ENCODE measurements at places on chromosomes 7 and 10.

DNA sequence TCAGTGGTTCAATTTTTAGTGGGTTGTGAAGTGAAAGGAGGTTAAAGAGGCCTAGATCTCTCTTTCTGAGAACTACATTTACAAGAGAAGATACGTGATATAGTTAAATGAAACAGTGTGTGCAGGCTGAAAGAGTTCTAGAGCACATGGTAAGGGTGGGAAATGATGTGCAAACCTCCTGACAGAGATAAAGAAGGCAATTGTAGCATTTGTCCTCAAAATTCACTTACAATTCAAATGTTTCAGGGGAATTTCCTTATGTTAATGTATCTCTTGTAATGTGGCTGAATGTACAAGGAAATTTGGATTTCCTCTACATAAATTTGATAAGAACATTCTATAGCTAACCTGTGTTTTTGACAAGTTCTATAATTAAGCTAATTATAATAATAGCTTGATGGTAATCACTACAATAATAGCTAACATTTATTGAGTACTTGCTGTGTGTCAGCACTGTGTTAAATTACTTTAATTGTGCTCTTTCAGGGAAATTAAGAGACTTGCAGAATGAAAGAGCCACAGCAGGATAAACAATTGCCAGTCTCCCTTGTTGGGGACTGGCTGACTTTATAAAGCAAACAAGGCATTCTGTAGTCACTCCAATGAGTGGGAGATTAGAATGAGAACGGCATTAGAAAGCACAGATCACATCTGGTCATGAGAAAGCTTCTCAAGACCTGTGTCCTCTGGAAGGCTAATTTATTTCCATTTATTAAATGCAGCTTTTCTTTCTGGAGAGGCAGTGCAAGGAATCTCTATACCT is 139.7 kb upstream of the TMEM72 start:
- DNase-seq, result no peak

- DNase-seq, result no peak
Observed at GRCh38 chr7:80600046-80600445, 38.4 kb upstream of the CD36 start.

- no peak for DNase-seq
Observed at GRCh38 chr10:4246881-4247358, 461.9 kb upstream of the KLF6 start.

- no peak for DNase-seq
Observed at GRCh38 chr10:11205030-11205772, 187.5 kb downstream of the CELF2 start.

- no peak for DNase-seq
Observed at GRCh38 chr10:76354212-76354738, 922.9 kb downstream of the LRMDA start.

- no peak for DNase-seq
Observed at GRCh38 chr10:75940742-75941141, 509.3 kb downstream of the LRMDA start.

GRCh38 chr10:118990326-118990725 is 39.2 kb upstream of the NANOS1 start:
- DNase-seq, result no peak

- DNase-seq, result peak; percentile 38
Observed at GRCh38 chr10:99711129-99711719, 20.7 kb downstream of the COX15 start.

DNA sequence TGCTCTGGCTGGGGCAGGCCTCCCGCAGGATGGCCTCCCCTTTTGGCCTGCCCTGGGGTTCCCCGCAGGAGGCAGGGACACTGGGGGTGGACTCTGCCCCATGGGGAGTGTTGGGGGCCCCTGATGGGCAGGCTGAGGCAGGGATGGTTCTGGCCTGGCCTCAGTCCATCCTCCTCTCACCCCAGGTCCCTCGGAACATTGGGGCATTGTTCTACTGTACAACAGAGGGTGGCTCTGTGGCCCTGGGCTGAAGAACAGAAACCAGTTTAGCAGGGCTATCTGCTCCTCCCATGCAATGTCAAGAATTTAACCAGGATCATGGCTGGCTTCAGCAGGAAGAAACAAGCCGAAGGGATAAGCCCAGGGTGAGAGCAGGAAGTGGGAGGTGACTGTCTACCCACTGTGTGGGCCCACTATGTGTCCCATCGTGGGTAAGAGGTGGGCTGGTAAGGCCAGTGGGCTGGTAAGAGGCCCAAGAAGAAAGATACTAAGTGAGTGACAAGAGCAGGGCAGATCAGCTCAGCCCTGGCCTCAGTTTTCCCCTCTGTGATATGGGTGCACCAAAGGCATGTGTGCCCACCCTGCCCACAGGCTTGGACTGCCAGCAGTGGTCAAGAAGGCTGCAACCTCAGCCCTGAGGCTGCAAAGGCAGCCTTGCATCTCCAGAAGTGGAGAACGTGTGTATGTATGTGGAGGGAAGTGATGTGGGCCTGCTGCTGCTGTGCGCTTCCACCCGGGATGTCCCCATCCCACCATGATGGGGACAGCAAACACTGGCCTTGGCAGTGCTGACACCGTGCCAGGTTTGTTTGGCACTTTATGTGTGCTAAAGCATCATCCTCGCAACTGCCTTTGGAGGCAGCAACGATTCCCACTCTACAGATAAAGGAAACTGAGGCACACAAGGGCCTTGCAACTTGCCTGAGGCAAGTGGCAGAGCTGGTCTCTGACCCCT is 138.9 kb downstream of the SH3PXD2A start:
- DNase-seq, result no peak

DNA sequence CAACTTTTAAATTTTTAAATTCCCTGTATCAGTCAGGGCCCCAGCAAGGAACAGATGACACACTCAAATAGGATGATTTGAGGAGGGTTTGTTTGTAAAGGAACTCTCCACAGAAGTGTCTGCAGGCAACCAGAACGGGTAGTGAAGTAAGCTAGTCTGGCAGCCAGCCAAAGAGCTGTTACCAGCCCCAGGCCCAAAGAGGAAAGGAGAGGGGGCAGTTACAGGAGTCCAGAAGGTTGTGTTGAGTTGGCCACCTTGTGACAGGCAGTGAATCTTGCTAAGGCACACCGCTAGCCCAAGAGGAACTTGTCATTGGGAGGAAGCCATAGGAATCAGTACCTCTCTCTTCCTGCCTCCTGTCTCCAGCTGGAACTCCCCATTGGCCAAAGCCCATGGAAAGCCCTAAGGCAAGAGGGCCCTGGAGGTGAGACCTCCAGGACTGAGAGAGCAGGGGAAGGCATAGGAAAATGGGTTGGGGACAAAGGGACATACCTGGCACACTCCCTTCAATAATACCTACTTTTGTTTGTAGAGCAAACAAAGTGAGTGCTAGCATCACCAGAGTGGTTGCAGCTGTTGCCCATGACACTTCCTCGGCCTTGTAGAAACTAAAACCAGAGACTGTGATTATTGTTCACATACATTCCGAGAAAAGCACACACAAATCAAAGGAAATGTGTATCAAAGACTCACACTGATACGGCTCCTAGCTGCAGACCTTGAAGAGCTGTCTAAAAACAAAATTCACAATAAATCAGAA is 25.4 kb upstream of the GATAD1 start:
- DNase-seq, result peak; percentile 18

- DNase-seq, result no peak
Observed at GRCh38 chr7:116955801-116956476, 2.6 kb downstream of the ST7 start.

DNA sequence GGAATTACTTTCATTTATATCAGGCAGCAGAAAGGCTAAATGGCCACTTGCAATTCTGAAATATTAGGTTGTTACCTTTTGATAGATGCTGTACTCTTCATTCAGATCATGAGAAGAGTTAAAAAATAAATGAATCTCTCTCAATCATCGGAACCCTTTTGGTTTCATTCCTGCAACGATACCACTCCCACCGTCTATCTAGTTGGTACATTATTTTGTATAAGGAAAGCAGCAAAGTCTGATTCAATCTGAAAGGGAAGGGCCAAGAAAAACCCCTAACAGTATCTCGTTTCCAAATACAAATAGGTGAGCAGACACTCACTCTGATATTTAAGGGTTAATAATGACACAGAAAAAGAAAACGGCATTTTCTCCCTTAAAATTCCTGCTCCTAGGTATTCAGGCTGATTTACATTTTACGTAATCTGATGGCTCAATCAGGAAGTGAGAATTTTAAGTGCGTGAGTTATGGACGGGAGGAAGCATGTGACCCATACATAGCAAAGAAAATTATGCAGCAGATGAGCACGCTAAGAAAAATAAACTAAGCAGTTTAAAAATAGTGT is 209.4 kb upstream of the KLF14 start:
- DNase-seq, result no peak

DNA sequence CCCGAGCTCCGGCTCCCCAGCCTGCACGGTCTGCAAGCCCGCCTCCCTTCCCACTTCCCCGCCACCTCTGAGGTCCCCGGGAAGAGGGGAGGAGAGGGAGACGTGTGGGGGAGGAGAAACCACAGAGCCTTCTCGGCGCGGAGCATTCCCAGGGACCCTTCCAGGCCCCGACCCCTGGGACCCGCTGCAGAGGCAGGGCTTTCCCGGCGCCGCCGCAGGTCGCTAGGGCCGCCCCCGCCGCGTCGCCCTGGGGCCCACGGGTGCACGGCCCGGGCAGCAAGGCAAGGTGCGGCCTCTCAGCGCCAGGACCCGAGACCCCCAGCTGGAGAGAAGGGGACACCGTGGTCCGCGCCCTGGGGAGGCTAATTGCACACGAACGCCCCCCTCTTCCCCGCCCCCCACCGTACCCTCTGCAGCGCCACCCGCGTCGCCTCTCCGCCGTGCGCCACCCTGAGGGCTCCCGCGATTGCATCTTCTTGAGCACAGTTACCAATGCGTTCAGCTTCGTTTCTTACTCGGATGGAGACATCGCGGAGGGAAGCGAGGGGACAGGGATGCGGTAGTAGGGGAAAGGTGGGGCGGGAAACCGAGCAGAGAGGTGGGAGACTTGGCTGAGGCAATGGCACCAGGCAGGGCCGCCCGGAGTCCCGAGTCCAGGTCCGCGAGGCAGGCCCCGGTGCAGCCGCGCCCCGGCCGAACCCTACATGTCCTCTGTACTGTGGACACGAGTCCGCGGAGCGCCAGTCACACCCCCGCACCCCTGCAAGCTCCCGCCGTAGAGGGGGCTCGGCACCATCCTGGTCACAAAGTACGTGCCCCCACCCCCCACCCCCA is 28.9 kb downstream of the SKIDA1 start:
- DNase-seq, result peak; percentile 43

- DNase-seq, result peak; percentile 41
Observed at GRCh38 chr7:143416565-143417149, 8.0 kb upstream of the EPHA1 start.

DNA sequence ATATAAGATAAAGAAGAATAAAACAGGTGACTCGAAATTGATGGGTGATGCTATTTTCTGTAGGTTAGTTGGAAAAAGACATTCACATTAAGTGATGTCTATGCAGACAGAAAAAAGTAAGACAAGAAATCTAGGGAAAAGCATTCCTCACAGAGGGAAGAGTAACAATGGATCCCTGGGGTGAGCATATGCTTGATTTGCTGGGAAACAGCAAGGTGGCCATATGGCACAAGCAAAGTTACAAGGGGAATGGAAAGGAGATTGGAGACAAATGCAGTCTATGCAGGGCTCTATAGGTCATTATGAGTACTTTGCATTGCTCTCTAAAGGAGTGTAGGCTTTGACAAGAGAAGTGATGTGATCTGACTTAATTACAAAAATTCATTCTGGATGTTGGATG is 90.9 kb upstream of the ZNF804B start:
- DNase-seq, result no peak

DNA sequence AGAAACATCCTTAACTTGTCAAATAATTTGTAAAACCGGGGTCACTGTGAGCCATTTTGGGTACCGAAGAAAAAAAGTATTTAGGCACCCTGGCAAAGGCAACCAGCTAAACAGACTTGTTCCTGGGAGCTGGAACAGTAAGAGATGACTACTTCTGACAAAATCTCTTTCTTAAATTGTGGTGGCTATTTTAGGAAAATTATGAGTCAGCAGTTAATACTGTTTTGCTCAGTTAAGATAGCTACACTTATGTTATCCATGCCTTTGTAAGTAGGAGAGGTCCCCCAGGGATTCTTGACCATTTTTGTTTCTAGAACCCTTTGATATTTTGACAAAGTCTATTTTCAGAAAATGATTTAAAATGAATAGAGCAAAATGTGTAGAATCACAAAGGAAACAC is 68.7 kb downstream of the TAX1BP1 start:
- DNase-seq, result no peak

DNA sequence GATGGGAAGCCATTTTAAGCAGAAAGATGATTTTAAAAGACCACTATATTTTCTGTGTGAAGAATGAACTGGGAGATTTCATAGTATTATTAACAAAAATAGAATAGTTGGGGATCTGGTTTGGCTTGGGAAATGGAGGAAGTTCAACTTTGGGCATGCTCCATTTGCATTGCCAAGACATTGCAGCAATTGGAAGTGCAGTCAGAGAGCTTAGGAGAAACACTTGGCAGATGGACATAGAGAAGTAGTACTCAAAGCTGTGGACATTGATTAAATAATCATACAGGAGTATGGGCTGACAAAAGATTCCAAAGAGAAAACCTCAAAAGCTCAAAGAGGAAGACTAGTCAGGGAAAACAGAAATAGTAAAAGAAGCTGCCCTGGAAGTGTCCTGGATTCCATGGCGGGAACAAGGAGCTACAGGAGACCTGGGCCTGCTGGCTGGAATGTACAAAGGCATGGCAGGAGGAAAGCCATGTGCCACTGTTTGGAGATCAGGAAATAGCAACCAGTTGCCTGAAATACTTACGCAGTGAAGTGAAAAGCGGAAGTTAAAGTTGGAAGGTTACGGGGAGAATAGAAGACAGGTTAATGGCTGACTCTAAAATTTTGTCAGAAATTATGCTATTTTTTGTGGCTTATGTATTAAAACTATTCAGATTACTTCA is 93.6 kb upstream of the MXI1 start:
- DNase-seq, result no peak

GRCh38 chr10:118342638-118343020 is 505 bp upstream of the FAM204A start:
- no peak for DNase-seq

DNA sequence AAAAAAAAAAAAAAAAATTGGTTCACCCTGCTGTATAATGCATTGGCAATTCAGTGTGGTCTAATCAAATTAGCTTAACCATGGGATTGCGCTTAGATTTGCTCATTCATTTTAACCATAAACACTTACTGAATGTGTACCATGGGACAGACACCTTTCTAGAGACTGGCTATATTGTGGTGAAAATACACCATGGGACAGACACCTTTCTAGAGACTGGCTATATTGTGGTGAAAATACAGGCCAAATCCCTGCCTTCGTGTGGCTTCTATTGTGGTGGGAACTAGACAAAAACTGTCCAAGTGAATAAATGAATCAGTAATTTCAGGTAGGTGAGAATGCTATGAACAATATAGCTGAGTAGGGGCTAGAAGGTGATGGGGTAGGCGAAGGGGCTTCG is 10.2 kb upstream of the REPIN1 start:
- DNase-seq, result no peak
